ENCODE measurements at places on chromosomes 2 and 18. TPM values are rescaled to one million over a fixed set of nuclear protein-coding genes. Genes with fewer than 3 reads are reported as not detected.

SEMA4F gene
- total RNA-seq: 11.3 TPM

PTRHD1 gene
- total RNA-seq: 45.5 TPM

NGEF gene
- 0.47 TPM for total RNA-seq

TBR1 gene
- total RNA-seq: not detected

MRO gene
- total RNA-seq: not detected

KYNU gene
- total RNA-seq: under 0.01 TPM

PFN4 gene
- 2.7 TPM for total RNA-seq

TWIST2 gene
- total RNA-seq: 7.2 TPM

- no peak for DNase-seq
Measured at GRCh38 chr2:48183991-48184390, 277.7 kb upstream of the FBXO11 start.

- DNase-seq: no peak
Measured at GRCh38 chr18:8942021-8942908, 160.2 kb upstream of the NDUFV2 start.

DNA sequence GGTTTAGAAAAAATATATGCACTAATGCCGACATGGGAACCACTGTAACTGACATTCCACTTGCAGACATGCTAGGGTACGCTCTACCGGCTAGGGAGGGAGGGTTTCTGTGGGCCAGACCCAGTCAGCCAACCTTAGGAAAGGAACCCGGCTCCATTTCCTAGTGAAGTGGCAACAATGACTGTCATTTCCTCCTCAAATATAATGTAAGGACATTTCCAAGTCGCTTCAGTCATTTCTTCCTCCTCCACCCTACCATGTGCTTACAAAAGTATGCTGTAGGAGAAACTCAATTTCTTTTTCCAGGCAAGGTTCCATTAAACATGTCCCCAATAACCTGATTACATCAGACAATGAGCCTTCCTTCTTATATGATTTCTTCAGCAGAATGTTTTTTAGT is 64.3 kb upstream of the PSMD14 start:
- no peak for DNase-seq

DNA sequence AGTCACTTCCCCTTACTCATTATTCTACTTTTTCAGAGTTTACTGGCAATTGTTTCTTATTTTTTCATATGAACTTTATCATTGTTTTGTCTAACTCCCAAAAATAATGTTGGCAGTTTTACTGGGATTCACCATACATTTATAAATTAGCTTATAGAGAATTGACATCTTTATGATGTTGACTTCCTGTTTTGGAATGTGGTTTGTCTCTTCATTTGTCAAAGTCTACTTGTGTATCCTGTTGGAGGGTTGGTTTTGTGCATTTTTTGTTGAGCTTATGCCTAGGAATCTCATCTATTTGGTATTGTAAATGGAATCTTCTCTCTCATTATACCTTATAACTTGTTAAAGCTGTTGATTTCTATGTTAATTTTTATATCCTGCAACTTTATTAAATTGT is 16.4 kb downstream of the EPC2 start:
- no peak for DNase-seq

GRCh38 chr18:34867520-34867919 is 157.4 kb downstream of the DTNA start:
- DNase-seq: no peak

GRCh38 chr2:215598376-215598975 is 162.6 kb upstream of the FN1 start:
- DNase-seq: no peak

GRCh38 chr18:50428531-50429206 is 53.8 kb downstream of the SKA1 start:
- DNase-seq: no peak

- no peak for DNase-seq
Measured at GRCh38 chr18:54877076-54877475, 48.8 kb downstream of the RAB27B start.

DNA sequence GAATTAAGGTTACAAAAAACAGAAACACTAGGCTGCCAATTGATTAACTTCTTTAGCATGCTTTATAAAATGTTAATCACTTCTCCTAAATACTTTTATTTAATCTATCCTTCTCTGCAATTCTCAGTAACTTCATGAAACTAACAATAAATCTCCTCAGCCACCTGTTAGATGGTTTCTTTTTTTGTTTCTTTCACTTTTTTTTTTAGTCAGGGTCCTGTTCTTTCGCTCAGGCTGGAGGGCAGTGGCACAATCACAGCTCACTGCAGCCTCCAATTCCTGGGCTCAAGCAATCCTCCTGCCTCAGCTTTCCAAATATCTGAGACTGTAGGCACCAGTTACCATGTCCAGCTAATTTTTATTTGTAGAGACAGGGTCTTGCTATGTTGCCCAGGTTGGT is 213.4 kb upstream of the STK17B start:
- DNase-seq: no peak

- DNase-seq: no peak
Measured at GRCh38 chr2:237572742-237573101, 6.3 kb downstream of the PRLH start.

All from glomerular endothelial cell (primary cell).